Endodermal cell (in vitro differentiated cells): ENCODE measurements at places on chromosomes 2 and 18.

GRCh38 chr2:85066874-85067351 lies 66.3 kb upstream of the TCF7L1 start:
- DNase-seq = peak; percentile 97

DNA sequence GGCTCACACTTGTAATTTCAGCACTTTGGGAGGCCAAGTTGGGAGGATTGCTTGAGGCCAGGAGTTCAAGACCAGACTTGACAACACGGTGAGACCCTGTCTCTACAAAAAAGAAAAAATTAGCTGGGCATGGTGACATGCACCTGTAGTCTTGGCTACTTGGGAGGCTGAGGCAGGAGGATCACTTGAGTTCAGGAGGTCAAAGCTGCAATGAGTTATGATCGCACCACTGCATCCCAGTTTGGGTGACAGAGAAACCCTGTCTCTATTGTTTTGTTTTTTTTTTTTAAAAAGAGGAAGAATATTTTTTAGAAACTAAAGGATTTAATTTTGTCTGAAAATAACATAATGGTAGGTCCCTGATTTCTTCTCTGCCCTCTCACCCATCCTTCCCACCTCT lies 79.4 kb upstream of the TMEM200C start:
- peak; percentile 16 for DNase-seq

DNA sequence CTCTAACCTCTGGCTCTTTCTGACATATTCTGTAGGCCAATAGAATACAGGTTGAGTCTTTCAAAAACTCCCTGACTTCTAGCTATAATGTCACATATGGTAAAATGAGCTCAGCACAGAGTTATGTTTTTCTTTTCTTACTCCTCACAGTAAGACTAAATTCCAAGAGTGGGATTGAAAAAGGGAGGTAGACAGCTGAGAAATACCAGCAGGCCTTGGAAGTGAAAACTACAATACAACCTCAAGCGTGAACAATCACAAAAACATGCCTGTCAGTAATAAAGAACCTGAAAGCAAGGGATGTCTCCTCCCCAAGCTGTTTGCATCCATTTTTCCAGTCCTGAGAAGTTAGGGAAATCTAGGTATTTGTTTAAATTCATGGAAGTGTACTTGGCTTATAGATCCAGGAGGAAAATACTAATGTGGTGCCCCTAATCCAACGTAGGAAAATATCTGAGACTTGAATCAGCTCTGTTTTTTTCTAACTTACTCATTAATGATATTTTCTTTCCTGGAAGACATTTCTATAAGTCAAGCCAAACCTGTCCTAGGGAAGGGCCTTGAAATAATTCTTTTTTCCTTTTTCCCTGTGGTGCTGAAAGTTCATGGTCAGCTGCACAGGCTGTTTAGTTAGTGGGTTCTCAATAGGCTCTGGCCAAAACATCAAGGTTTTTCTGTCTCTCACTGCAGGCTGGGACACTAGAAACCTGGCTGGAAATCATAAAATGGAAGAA lies 167.9 kb upstream of the SPATS2L start:
- DNase-seq = no peak

GRCh38 chr2:202871300-202872141 lies at the start of gene ICA1L:
Gene ICA1L (minus strand): TSS chr2:202871766. CDS start chr2:202829009, 42,757 bp downstream.
- DNase-seq = peak; percentile 88

- DNase-seq = no peak
These were observed 25.9 kb downstream of the COLEC11 start for GRCh38 chr2:3620834-3621233.

DNA sequence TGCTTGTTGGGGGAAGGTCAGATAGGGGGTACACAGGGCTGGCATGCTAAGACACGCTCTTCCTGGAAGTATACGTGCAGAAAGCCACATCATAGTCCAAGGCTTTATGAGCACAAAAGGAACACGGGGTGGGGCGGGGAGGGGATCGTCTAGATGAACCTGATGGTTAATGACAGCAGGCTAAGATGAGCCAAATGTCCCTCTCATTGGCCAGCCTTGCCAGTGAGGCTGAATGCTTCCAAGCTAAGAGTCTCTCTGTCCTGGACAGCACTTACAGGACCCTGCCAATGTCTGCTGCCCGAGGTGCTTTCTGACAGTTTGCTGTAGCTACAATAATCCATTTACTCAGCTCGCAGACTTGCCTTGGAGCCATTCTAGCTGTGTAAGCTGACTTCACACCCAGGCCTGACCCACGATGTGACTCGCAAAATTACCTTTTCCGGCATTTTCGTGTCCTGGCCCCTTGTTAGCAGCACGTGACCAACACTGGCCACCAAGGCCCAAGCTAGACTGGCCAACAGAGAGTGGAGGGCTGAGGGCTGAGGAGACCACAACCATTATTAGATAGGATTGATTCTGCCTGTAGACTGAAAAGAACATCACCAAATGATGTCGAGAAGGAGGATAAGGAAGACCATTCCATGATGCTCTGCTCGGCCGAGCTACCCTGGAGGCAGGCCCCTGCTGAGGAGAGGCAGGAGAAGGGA lies 84.2 kb downstream of the MALT1 start:
- DNase-seq = no peak

DNA sequence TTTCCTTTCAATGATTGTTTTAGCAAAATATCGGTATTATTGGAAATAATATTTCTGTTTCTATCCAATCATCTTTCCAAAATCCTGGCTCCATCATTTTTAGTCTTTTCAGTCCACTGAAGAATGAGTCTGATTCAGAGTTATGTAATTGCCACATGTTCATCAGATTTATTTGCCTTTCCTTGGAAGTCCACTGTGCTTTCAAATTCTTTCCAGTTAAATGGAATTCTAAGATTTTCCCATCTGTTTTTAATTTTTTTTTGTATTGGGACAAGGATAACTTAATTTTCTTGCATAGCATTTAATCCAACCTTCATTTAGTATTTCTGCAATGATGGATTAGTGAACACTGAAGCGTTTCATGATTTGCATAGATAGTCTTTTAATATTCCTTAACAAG lies 521.5 kb upstream of the NRXN1 start:
- no peak for DNase-seq

DNA sequence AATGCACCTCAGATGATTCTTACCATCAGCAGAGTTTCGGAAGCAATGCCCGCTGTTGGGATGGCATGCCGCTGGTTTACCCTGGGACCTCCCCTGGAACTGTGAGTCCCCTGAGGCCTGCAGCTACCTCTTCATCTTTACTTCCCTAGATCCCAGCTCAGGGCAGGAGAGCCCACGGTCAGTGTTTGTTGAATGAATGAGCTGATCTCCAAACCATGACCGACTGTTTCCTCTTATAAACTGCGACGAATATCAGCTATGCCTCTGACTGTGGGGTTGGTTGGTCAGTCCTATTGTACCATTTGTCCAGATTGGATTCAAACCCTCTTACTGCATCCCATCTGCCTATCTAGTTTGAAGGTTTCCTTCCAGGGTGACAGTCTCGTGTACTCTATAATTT lies 64.4 kb downstream of the DDX1 start:
- no peak for DNase-seq

GRCh38 chr18:25239581-25240419 lies 112.2 kb downstream of the ZNF521 start:
- no peak for DNase-seq

DNA sequence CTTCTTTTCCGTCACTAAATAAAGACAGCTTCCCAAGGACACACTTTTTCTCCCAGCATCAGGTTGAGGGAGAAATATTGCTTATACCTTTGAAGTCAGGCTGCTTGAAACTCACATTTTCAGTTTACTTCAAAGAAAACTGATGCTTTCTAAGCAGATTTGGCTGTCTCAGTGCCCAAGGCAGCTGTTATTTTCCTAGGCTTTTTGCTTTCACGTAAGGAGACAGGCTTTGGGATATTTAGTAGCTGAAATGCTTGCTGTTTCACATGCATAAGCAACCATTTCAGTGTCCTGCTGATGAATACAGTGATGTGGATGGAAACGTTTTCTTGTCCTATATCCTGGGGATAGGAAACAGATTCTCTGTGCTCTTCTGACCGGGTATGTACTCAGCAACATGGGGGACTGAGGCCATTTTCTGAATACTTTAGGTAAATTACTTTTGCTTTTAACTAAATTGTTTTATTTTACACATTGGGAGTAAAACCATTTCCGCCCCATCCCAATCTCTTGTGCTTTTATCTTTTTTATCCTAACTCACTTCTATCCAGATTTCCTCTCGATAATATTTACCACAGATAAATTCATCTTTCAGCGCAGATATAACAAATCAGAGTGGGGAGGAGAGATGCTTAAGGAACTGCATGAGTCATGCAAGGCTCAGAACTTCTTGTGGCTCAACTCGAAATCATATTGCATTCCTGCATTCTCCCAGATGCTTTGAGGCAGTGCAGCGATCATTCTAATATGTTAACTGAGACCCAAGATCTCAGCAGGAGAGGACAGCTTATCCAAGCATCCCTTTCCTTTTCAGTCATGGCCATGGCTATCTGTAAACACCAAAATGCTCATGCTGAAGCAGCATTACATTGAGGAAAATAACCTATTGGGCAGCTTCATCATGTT lies 22.2 kb downstream of the GALR1 start:
- no peak for DNase-seq

GRCh38 chr2:219171231-219171651 lies 1.4 kb upstream of the SLC23A3 start:
- peak; percentile 80 for DNase-seq

- DNase-seq = peak; percentile 77
These were observed 4.2 kb upstream of the PAX8 start for GRCh38 chr2:113282747-113283533.

- no peak for DNase-seq
These were observed 41.5 kb downstream of the SLC38A11 start for GRCh38 chr2:164913640-164914350.

GRCh38 chr2:172131713-172132555 lies 29.2 kb upstream of the DLX2 start:
- DNase-seq = peak; percentile 62
